ENCODE measurements at places on chromosomes 6 and 20. TPM values are rescaled to one million over a fixed set of nuclear protein-coding genes. Genes with fewer than 3 reads are reported as not detected.

Gene C20orf96
- polyA plus RNA-seq, result 11.3 TPM

Gene SLC17A2
- polyA plus RNA-seq, result not detected

Gene TAF11
- 45.3 TPM for polyA plus RNA-seq

Gene KCNK17
- 1.5 TPM for polyA plus RNA-seq

Gene RAD21L1
- polyA plus RNA-seq, result not detected

Gene C6orf141
- 3.2 TPM for polyA plus RNA-seq

Gene NMBR
- polyA plus RNA-seq, result 0.13 TPM

Gene DIDO1
- 33.3 TPM for polyA plus RNA-seq

Gene UBE2C
- 27.1 TPM for polyA plus RNA-seq

Gene DDO
- 0.95 TPM for polyA plus RNA-seq

Gene ECHDC1
- 58.7 TPM for polyA plus RNA-seq

Gene RPS6KA2
- 22.5 TPM for polyA plus RNA-seq

Gene SLC26A8
- 0.22 TPM for polyA plus RNA-seq

All from forelimb muscle (tissue), 1 donor.